ENCODE measurements at places on chromosomes 5 and 9.

DNA sequence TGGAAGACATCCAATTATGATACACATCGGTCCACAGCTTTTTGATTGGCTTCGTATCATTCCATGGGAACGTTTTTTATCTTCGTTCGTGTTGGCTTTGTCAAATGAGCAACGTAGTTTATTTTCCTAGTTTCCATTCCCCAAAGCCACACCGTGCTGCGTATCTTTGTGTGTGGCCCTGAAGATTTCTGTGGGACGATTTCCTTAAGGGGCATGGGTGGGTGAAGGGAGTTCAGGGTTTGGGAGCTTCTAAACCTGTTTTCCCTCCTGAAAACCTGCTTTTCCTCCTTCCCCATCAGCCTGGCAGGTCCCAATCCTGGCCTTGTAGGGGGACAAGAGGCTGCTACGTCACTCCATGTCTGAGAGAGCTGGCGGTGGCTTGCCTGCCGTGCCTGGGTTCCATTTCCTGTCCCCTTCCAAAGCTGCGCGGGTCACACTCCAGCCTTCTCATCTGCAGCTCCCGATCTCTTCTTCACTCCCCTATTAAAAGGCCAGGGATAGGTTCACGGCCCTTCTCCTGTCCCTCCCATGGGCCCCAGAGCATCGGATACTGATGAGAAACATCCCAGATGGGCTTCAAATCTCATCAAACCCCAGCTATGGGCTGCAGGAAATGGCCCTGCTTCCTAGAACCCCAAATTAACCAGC, 23.5 kb upstream of the ASS1 start:
- no peak for DNase-seq

DNA sequence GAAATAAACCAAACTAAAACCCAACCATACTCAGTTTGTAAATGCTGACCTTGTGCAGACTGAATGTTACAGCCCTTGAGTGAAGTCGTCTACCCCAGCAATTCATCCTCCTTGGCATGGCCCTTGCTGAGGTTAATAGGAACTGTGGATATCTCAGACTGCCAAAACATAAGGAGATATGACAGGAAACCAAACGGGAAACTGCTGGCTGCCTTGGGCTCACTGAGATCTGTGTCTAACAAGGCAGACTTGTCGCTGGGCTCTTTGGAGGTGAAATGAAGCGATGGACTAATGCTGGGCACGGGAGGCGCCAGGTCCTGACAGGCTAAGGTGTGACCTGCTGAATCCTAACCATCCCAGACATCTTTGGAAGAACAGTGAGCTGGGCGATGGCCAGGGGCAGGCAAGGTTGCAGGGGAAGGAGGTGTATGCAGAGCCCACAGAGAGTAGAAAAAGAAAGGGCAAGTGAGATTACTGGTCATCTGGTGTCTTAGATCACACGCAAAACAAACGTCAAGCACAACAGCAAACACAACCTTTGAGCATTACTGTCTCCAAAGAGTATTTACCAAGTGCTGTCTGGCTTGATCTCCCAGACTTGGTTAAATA, 44.6 kb upstream of the ALDH1A1 start:
- no peak for DNase-seq

- DNase-seq: no peak
Observed at GRCh38 chr9:95450171-95451064, 66.4 kb downstream of the PTCH1 start.

GRCh38 chr9:115883467-115884329, 269.9 kb upstream of the PAPPA start:
- no peak for DNase-seq

All from CD4-positive, alpha-beta T cell treated with Interferon alpha-2 for 1 hour (primary cell).